Psoas muscle (tissue), 8 donors: ENCODE measurements at places on chromosomes 11 and 22.

GRCh38 chr22:22884888-22885840 lies 2.5 kb upstream of the IGLL5 start:
- H3K27me3 ChIP-seq: peaks cover 4% of the 10 kb centered on the region
- DNase-seq: no peak
- H3K27ac ChIP-seq: no peak overlapping the region
- H3K4me1 ChIP-seq: no peaks in the 10 kb centered on the region
- no peak overlapping the region for H3K4me3 ChIP-seq

GRCh38 chr11:72863916-72864315 lies 49.7 kb downstream of the ATG16L2 start:
- no peaks in the 10 kb centered on the region for H3K27me3 ChIP-seq
- no peak for DNase-seq
- H3K36me3 ChIP-seq: no peaks in the 10 kb centered on the region
- H3K27ac ChIP-seq: no peak overlapping the region
- no peaks in the 10 kb centered on the region for H3K4me1 ChIP-seq
- H3K4me3 ChIP-seq: no peak overlapping the region

- no peaks in the 10 kb centered on the region for H3K4me1 ChIP-seq
- no peak overlapping the region for H3K27ac ChIP-seq
- no peaks in the 10 kb centered on the region for H3K27me3 ChIP-seq
- DNase-seq: no peak
- H3K4me3 ChIP-seq: no peak overlapping the region
- no peaks in the 10 kb centered on the region for H3K36me3 ChIP-seq
Measured at GRCh38 chr22:48362721-48363404, 1464.8 kb downstream of the BRD1 start.

DNA sequence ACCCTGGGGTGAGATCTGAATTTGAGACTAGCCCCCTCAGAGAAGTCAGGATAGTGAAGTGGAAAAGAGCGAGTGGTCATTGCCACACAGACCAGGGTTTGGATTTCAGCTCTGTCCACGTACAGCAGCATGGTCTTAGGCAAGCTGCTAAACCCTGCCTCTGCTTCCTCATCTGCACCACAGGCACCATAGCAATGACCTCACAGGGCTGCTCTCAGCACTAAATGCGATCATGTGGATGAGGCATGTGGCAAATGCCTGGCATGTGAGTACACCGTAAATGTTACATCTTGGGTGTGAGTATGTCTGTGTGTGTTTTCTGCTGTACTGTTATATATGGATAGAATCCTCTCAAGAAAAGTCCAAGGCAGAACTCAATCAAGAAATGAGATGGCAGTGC lies 15.8 kb downstream of the NAV2 start:
- no peaks in the 10 kb centered on the region for H3K4me1 ChIP-seq
- no peak overlapping the region for H3K27ac ChIP-seq
- no peaks in the 10 kb centered on the region for H3K27me3 ChIP-seq
